CD8-positive, alpha-beta memory T cell (primary cell): ENCODE measurements at places on chromosomes 5 and 9.

GRCh38 chr5:11468334-11469039 is 435.8 kb downstream of the CTNND2 start:
- DNase-seq: no peak

- DNase-seq: no peak
Measured at GRCh38 chr9:118170032-118170955, 466.1 kb downstream of the TLR4 start.

DNA sequence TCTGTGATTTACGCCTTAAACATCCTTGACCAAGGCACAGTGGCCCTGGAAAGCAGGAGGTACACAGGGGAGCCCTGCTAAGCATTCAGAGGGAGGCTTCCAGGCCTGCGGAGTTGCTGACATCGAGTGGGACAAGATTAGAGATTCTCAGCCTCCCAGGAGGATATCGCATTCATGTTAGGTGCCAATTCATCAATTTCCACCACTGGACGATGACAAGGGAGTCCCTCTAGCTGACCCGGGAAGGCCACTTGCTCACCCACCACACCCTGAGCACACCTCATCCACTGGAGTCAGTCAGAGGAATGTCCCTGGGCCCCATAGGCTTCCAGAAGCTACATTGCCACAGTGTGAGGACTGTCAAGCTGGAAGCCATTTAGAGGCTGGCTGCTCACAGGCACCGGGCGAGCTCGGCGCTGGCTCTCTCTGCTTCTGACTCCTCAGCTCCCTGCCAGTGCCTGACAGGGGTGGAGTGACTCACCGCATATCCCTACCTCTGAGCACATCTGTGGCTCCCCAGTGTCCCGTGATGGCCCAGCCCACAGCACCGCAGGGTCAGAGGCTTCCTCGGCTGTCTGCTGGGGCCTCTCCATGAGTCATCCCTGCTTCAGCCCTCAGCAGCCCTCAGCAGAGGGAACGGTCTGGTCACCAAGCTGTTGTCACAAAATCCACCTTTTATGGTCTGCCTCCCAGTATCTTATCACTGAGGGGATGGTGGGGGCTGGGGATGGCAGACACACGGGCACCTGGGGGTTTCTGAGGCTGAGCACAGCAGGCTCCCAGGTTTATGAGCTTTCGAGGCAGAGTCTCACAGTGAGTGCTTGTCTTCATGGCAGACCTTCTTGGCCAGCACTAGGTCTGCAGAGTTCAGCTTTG is 117.5 kb downstream of the ZNF608 start:
- DNase-seq: no peak

DNA sequence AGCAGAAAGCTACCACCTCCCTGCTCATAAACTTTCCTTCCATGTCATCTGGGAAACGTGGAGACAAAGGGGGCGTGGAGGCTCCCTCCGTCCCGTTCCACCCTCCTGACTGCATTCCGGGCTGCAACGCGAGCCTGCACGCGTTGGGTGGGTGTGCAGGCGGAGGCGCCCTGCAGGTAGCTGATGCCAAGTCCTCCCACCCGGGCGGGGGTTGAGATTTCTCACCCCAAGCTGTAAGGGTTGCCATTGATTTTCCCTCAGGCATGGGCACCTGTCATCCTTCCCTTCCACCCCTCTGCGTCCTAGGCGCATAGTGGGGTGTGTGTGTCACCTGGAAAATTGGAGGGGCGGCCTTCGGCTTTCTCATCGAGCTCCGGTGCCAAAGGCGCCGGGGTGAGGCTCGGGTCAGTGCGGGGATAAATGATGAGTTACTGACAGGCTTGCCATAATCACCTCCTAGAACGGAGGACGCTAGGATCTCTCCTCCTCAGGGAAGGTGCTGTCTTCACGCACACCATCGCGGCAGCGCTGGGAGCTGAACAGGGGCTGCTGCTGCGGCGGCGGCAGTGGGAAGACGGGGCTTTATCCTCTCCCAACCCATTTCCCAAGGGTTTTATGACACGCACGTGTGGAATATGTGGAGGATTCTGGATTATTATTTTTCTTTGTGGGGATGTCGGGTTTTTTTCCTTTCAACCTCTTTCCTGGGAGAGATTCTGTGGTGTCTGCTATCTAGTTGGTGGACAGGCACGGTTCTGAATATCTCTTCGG is 973 bp downstream of the PLPPR1 start:
- no peak for DNase-seq

GRCh38 chr9:110648696-110649095 is 19.9 kb upstream of the MUSK start:
- DNase-seq: no peak

GRCh38 chr5:134451936-134452505 is 40.3 kb upstream of the CDKN2AIPNL start:
- no peak for DNase-seq

- no peak for DNase-seq
Measured at GRCh38 chr5:150500905-150501304, 7.0 kb upstream of the NDST1 start.

DNA sequence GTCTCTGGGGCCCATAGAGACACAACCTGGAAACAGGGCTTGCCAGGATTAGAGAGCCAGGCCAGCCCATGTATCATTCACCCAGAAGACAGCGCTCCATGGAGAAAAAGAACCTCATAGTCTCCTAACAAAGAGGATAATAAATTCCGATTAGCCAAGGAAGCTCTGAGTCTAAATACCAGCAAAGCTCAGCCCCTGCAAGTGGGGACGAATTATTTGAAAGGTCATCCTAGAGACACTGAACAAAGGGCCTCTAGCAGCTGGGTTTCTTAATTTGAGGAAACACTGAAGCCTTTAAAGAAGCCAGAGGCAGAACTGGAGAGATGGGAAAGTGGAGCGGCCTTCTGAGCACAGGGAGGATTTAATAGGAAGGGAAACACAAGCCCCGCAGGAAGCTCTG is 287.1 kb upstream of the ZNF462 start:
- no peak for DNase-seq

- no peak for DNase-seq
Measured at GRCh38 chr5:148998174-148998797, 64.6 kb downstream of the SH3TC2 start.

GRCh38 chr5:157900644-157901043 is 41.7 kb upstream of the CLINT1 start:
- no peak for DNase-seq

- no peak for DNase-seq
Measured at GRCh38 chr5:17218353-17219005, 1.0 kb downstream of the BASP1 start.

GRCh38 chr9:15824310-15824709 is 271.5 kb downstream of the CCDC171 start:
- DNase-seq: no peak

DNA sequence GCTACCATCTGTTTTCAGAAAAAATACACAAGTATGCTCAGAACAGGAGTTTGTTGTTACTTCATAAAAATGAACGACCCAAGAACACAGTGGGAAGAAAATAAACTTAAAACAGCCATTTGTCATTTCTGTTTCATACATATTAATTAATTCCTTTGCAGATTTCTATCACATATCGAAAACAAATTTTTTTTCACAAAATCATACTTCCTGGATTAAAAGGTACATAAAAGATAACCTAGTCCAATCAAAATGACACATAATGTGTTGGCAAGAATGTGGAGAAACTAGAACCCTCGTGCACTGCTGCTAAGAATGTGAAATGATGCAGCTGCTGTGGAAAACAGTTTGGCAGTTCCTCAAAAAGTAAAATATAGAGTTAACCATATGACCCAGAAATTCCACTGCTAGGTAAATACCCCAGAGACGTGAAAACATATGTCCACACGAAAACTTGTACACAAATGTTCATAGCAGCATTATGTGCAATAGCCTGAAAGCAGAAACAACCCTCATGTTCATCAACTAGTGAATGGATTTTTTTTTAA is 46.0 kb downstream of the MYO10 start:
- no peak for DNase-seq

- no peak for DNase-seq
Measured at GRCh38 chr5:172939071-172939470, 20.2 kb upstream of the RPL26L1 start.

DNA sequence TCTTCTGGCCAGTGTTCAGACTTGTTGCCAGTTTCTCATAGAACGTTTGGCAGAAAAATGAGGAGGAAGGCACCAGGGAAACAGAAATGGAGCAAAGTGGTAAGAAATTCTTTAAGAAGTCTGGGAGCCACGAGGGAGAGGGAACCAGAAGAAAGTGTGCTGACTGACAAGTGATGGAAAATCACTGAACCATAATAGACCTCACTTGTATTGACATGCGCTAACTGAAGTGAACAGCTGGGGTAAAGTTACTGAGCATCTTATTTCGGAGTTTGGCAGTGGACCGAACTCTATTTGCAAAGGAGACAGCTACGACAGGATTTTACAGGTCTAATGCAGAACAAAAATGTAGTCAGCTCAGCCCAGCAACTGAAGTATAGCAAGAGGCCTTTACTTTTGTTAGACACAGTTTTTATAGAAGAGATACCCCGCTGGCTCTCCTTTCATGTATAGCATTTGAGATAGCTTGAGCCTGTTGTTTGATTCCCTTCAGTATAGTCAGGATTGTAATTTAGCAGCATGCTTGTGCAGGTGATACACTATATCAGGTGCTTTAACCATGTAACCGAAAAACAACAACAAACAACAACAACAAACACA is 53.6 kb downstream of the HMHB1 start:
- DNase-seq: no peak

DNA sequence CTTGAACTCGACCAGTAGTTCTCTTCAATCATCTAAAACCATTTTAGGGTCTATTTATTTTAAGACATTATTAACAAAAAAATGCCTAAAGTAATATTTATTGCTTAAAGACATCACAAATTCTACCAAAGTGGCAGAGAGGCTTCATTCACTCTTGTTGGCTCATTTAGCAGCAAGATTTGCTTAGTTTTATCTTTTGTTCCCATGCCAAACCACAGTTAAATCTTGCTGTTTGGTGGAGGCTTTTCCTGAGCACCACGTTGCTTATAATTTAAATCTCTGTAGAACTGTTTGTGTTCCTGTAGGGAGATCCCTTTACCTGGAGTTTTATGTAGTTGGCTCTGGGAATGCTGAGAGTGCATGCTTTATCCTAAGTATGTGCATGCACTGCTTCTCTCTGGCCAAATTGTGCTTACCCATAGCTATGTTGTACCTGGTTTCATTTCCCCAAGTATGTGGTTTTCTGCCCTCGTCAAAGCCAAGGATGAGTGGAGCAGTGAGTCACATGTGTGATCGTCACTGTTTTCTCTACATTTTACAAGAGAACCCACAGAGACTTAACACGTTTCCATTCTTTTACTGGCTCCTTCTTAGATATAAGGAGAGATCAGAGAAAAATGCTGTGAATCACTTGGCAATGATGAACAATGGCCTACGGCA is 42.1 kb upstream of the MAST4 start:
- DNase-seq: no peak

- no peak for DNase-seq
Measured at GRCh38 chr9:16271967-16272366, 598.5 kb downstream of the BNC2 start.

DNA sequence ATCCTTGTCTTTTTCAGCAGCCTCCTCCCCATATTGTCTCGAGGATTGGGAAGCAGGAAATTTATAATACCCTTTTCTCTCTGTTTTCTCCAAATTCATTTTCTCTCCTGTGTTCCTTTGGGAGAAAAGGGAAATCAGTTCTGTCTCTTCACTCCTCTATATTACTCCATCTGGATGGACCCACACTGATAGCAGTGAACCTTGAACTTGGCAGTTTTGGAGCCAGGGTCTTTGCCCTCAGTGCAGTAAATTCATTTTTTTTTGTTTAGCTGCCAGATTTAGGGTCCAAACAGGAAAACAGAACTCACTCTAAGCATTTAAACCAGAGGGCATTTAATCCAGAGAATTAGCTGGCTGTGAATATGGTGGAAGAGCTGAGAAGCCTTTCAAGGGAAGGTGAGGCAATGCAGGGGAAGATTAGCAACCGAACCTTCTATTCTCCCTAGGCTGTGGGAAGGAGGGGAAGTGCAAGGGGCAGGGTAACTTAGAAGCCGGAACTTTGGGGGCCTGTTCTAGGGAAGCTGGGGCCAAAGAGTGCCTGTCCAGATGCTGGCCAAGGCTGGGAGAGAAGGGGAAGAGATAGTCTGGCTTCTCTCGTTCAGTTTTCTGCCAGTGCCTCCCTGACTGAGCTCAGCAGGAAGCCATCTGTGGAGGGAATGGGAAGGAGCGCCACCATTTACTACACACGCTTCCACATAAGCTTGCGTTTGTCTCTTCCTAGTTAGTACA is 16.3 kb upstream of the NPR2 start:
- DNase-seq: no peak

DNA sequence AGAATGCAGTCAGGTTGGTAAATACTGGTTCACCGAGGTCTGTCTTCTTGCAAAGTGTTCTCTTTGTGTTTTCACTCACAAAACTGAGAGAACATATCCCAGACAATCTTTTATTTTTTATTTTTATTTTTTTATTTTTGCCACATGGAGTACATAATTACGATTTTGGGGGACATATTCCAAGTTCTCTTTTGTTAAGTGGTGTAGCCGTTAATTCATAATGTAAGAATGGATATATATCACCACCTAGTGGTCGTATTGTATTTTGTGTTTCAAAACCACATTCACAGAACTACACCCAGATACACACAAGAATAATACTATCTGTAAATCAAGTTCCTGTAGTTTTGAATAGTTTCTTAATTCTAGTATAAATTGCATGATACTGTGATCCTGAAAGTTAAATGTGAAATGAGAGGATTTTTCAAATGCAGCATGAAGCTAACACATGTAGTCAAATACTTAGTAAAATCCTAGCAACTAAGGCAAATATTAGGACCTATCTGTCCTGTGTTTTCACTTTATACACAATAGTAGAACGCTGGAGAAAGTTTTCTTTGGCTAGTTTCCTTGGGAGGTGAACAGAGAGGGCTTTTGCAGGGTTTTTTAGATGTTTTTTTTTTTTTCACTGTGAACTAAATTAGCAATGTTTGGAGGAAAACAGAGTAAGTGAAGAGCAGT is 92.7 kb downstream of the VCAN start:
- DNase-seq: no peak

GRCh38 chr5:2196416-2196815 is 313.7 kb upstream of the IRX4 start:
- no peak for DNase-seq

DNA sequence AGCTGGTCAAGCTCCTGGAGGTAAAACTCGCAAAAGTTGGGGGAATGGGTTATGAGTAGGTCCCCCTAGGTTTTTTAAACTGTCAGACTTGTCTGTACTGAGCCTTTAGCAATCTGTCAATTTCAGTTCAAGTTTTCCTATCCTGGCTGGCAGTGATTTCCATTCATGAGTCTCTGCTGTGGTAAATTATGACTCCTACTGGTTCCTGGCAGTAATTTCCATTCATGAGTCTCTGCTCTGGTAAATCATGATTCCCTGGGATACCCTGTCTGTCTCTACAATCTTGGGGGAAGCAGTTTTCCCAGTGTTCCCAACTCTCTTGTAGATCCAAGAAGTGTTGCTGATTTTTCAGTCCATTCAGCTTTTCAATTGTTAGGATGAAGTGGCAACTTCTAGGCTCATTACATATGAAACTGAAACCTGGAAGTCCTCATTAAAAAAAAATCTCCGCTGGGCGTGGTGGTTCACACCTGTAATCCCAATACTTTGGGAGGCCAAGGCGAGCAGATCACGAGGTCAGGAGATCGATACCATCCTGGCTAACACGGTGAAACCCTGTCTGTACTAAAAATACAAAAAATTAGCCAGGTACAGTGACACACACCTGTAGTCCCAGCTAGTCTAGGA is 91.3 kb upstream of the GPBP1 start:
- no peak for DNase-seq

GRCh38 chr5:75374394-75374814 is 37.4 kb downstream of the HMGCR start:
- no peak for DNase-seq

- no peak for DNase-seq
Measured at GRCh38 chr5:67257077-67257476, 60.5 kb upstream of the CD180 start.

- DNase-seq: peak; percentile 22
Measured at GRCh38 chr9:75152416-75152815, 64.1 kb downstream of the OSTF1 start.

GRCh38 chr9:107173422-107174180 is 109.5 kb upstream of the RAD23B start:
- DNase-seq: no peak
